ENCODE measurements at places on chromosomes 5 and 9.
A peak's percentile ranks its signal among the peaks of the same experiment; 100 is the strongest.

DNA sequence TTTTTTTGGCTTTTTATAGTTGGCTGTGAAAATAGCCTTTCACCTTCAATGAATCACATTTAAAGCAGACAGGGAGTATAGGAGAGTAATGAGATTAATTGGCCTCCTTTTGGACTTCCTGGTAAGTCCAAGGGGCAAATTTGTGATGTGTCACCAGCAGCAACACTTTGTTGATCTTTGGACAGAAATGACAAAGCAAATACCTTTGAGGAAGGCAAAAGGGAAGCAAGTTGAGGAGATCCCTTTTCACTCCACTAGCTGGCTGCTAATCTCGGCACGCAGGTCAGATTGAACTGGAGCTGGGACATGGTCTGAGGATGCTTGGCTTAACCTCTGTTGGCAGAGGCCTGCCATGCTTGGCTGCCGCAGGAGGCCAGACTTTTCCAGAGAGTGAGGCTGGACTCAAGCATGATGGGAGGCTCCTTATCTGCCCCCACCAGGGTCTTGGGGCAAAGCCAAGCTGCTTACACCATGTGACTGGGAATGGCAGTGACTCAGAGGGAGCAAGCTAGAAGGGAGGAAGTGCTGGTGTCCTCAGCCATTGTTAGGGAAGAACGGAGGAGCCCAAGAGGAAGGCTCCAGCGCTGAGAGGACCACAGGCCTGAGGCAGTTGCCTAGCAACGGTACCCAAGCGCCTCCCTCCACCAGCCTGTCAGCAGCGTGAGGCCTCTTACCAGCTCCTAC, 174.5 kb upstream of the MAP1B start:
- peak; percentile 34 for DNase-seq

- DNase-seq = no peak
Measured at GRCh38 chr9:32403567-32404260, 19.3 kb downstream of the ACO1 start.

DNA sequence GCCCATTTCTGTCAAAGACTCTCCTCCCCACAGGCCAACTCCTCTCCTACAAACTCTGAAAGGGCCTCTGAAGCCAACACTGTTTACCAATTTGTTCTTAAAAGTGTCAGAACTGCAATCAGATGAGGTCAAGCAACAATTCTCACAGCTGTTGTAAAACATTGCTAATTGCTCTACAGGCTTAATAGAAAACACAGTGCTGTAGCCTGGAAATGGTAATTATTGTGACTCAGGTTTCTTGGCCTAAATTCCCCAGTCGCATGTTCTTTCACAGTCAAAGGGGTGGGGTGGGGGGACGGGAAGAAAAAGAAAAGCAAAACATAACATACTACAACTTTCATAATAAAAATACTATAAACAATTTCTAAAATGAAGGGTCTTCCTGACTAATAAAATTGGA, 343.2 kb downstream of the DMAC1 start:
- no peak for DNase-seq

- DNase-seq = no peak
Measured at GRCh38 chr9:30928045-30928444, 1456.4 kb upstream of the ACO1 start.

DNA sequence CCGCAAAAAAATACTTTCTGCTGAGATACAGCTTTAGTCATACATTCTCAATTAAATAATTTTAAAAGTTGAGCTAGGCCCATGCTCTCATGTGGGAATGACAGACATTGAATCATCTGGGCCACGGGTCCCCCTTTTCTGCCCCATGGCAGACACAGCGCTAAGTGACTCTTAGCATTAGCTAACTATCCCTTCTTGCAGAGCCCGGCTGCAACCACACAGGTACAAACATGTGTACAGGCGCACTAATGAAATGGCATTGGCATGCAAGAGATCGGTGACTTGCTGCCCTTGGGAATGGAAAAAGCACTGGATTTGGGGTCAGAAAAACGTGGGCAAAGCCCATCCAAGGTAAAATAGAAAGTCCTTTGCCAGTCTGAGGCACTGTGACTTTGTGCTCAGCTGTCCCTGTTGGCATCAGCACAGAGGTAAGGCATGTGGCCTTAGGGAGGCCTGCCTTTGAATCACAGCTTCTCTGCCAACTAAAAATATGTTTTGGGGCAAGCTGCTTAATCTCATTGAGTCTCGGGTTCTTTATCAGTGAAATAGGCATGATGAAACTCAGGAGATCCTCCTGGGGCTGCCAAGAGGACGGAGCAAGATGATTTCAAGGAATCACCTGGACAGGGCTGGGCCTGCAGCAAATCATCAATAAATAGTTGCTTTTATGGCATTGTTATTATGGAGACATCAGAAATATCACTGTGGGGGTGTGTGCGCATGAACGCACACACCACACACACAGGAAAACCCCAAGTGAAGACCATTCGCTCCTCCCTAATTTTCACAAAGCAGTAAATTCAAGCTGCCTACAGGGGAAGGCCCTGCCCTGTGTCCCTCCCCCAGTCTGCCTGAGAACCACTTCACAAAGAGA, 54.2 kb downstream of the WHRN start:
- no peak for DNase-seq

- no peak for DNase-seq
Measured at GRCh38 chr5:159309689-159310433, 20.4 kb downstream of the IL12B start.

DNA sequence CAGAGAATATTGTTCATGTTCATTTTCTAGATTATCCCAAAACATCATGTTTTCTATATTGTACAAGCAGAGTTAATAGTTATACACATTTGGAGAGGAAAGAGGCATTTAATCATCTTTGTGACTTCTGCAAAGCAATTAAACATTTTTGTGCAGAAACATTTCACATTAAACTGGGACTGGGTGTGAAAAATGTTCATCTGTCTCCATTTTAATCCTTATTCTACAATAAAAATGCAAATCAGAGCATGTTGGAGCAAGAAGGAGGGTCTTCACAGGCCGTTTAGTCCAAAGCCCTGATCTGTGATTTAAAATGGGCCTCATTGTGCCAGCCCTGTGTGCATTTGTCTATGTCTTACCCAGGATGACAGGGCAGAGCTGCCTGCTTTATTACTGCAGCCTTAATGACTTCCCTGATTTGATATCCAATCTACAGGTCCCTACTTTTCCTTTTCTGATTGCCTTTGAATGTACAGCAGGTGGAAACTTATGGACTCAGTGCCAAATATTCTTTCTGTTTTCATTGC, 183.5 kb downstream of the CAVIN4 start:
- DNase-seq = no peak

GRCh38 chr9:124242331-124243194, 15.2 kb upstream of the NEK6 start:
- DNase-seq = no peak

Measured in neural crest cell (in vitro differentiated cells).